ENCODE measurements at places on chromosomes 6 and 20. TPM values are rescaled to one million over a fixed set of nuclear protein-coding genes. Genes with fewer than 3 reads are reported as not detected.

The SPO11 gene
- not detected for total RNA-seq

DNA sequence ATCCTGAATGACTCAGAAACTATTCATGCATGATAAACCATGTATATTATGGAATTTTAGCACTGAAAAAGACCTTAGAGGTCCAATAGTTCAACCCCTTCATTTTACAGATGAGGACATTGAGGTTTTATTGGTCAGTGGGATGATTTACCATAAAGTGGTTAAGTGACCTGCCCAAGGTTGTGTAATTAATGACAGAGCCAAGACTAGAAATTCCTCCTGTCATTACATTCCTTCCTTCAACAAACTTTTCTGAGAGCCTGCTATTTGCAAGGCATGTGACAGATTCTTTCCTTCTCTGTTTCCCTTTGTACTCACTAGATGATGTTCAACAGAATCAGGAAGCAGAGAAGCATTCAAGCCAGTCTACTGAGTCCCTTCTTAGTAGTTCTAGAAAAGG is 170.7 kb upstream of the KCNK16 start:
- H3K4me3 ChIP-seq: no peak overlapping the region
- no peak overlapping the region for H3K27ac ChIP-seq
- H3K4me1 ChIP-seq: peaks cover 21% of the 10 kb centered on the region
- no peak for DNase-seq
- no peaks in the 10 kb centered on the region for H3K27me3 ChIP-seq

DNA sequence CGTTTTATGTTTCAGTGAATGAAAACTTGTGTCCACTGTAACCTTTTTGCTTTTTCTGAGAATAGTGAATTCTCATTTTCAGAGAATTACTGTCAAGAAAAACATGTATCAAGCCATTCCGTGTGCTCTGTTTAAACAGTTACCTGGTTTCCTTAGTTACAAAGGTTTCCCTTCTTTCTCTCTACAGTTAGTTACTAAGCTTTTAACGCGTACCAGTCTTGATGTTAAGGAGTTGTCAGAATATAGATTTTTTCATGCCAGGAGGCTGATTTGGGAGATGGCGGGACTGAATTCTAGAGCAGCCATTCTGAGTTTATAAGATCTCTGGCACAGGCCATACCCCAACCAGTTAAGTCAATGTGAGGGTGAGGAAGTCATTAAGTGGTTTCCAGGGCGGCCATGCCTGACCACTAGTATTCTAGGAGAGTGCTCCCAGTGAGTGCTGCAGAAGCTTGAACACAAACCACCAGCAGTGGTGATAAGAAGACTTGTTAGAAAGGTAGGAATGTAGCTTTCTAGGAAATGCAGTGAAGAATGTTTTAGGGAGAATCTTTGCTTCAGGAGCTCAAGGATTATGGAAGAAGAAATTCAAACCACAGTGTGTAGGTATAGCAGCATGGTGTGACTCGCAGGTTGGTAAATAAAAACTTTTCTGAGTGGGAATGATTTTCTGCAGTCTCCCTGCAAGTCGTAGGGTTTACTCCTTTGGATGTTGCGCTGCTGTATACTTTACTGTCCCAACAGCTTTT is 112.9 kb downstream of the JARID2 start:
- no peak for DNase-seq
- no peak overlapping the region for H3K4me3 ChIP-seq
- no peaks in the 10 kb centered on the region for H3K36me3 ChIP-seq
- peaks cover 17% of the 10 kb centered on the region for H3K4me1 ChIP-seq

DNA sequence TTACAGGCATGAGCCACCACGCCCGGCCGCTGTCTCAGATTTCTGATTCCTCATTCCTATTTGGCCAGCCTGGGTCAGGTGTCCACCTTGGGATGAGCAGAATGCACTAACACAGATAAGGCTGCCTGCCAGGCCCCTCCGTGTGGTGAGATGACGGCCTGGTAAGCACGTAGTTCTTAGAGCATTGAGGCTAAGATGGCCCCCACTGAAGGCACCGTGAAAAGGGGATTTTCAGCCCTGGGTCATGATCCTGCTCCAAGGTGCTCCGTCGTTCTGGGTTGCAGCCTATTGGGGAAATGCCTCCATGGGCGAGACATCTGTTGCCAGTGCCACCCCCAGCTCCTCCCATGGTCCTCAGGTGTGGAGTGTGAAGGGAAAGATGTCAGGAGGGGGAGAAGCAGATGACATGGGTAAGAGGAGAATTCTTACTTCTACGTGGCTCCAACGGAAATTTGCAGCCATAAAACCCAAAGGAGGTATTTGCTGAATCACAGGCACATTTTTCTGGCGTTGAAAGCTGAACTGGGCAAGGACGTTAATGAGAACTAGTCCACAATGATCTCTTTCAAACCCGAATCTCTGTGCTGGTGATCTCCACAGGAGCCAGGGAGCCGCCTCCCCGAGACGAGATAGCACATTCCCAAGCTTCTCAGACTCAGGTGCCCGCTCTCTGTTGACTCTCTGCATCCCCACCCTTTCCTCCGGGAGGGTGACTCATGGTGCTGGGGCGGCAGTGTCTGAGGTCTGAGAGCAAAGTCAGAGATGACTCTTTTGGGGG is 34.0 kb upstream of the BMP6 start:
- H3K27me3 ChIP-seq: peaks cover 25% of the 10 kb centered on the region
- no peaks in the 10 kb centered on the region for H3K36me3 ChIP-seq
- H3K4me3 ChIP-seq: peak overlapping the region; percentile 24
- no peak for DNase-seq
- no peak overlapping the region for H3K27ac ChIP-seq

- H3K27me3 ChIP-seq: peaks cover 7% of the 10 kb centered on the region
- H3K36me3 ChIP-seq: no peaks in the 10 kb centered on the region
- H3K27ac ChIP-seq: no peak overlapping the region
- H3K4me3 ChIP-seq: no peak overlapping the region
- peaks cover 12% of the 10 kb centered on the region for H3K4me1 ChIP-seq
These were observed 151.8 kb downstream of the VEGFA start for GRCh38 chr6:43921548-43922425.

- no peak overlapping the region for H3K27ac ChIP-seq
- no peak for DNase-seq
- peaks cover 8% of the 10 kb centered on the region for H3K27me3 ChIP-seq
- H3K36me3 ChIP-seq: no peaks in the 10 kb centered on the region
These were observed 50.6 kb upstream of the SLC2A12 start for GRCh38 chr6:134103006-134103405.

- no peak overlapping the region for H3K27ac ChIP-seq
- no peak overlapping the region for H3K4me3 ChIP-seq
- H3K27me3 ChIP-seq: peaks cover 9% of the 10 kb centered on the region
- H3K36me3 ChIP-seq: no peaks in the 10 kb centered on the region
- H3K4me1 ChIP-seq: peaks cover 3% of the 10 kb centered on the region
- no peak for DNase-seq
These were observed 115.1 kb upstream of the SOX4 start for GRCh38 chr6:21478411-21478810.

DNA sequence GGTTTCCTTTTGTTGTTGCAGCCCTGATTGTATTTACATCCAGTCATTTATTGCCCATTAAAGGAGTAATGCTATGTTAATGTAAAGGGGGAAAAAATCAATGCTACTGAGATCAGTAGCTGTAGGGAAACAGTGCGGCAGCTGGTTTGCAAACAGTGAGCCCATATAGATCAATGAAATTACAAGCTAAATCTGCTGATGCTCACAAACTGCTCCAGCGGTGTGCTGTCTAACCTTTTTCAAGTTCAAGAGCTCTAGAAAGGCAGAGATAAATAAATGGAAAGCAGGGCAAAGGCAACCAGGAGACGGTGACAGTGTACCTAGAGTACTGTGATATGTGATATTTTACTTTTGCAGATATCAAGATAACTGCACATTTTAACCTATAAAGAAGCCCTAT is 449.0 kb upstream of the MMS22L start:
- no peaks in the 10 kb centered on the region for H3K4me1 ChIP-seq
- no peaks in the 10 kb centered on the region for H3K36me3 ChIP-seq
- H3K4me3 ChIP-seq: no peak overlapping the region
- no peak for DNase-seq
- peaks cover 16% of the 10 kb centered on the region for H3K27me3 ChIP-seq
- no peak overlapping the region for H3K27ac ChIP-seq

GRCh38 chr6:84455511-84456029 is 228.1 kb upstream of the CEP162 start:
- H3K4me1 ChIP-seq: peaks cover 3% of the 10 kb centered on the region
- DNase-seq: no peak
- no peak overlapping the region for H3K4me3 ChIP-seq
- no peaks in the 10 kb centered on the region for H3K36me3 ChIP-seq
- H3K27ac ChIP-seq: no peak overlapping the region

- H3K36me3 ChIP-seq: peaks cover under 1% of the 10 kb centered on the region
- H3K4me3 ChIP-seq: peak within 1 kb of the TSS; percentile 72
- peaks cover 21% of the 10 kb centered on the region for H3K4me1 ChIP-seq
- peaks cover 19% of the 10 kb centered on the region for H3K27me3 ChIP-seq
- H3K27ac ChIP-seq: peak within 1 kb of the TSS; percentile 56
- DNase-seq: peak; percentile 93
These were observed at the start of gene DNPH1 for GRCh38 chr6:43228951-43229802. DNPH1 (minus strand) TSS chr6:43229481; CDS start chr6:43229456, 25 bp downstream.
